Psoas muscle (tissue), 8 donors: ENCODE measurements at places on chromosomes 3 and 15. TPM values are rescaled to one million over a fixed set of nuclear protein-coding genes. Genes with fewer than 3 reads are reported as not detected.

Gene MYO5C
- 2.1 TPM for total RNA-seq

- no peaks in the 10 kb centered on the region for H3K27me3 ChIP-seq
- H3K27ac ChIP-seq, result no peak overlapping the region
- no peaks in the 10 kb centered on the region for H3K4me1 ChIP-seq
- peak; percentile 52 for DNase-seq
- no peaks in the 10 kb centered on the region for H3K36me3 ChIP-seq
- H3K4me3 ChIP-seq, result no peak overlapping the region
These were observed 10.1 kb upstream of the WNT5A start for GRCh38 chr3:55497250-55497649.

GRCh38 chr3:181326637-181327223 lies 337.2 kb upstream of the DNAJC19 start:
- H3K36me3 ChIP-seq, result no peaks in the 10 kb centered on the region
- no peaks in the 10 kb centered on the region for H3K27me3 ChIP-seq

DNA sequence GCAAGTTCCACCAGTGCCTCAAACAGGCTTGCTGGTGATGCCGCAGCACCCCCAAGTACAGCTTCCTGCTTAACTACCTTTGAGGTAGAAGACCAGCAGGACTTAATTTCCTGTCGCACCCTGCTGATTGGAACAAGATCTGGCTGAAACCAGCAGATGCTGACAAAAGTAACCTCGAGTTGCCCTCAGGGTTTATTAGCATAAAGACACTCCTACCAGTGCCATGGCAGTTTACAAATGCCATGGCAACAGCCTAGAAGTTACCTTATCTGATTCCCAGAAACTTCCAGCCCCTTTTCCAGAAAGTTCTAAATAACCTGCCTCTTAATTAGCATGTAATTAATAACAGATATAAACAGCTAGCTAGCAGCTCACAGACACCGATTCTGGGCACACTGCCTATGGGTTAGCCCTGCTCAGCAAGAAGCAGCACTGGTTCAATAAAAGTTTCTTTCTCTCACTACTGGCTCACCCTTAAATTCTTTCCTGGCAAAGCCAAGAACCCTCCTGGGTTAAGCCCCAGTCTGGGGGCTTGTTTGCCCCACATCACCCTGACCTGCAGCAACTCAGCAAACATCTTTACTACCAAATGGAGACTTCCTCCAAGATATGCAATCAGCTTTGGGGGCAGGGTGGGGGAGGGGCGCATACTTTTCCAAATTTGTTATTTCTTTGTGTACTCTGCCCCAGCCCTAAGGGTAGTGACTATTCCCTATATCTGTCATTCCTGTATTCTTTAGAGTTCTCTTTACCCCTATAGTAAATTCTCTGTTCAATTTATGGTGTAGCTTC lies 54.2 kb downstream of the MAP4 start:
- H3K4me3 ChIP-seq, result no peak overlapping the region
- no peak for DNase-seq
- no peaks in the 10 kb centered on the region for H3K27me3 ChIP-seq
- H3K27ac ChIP-seq, result no peak overlapping the region

Gene HGD
- 0.40 TPM for total RNA-seq

GRCh38 chr15:99961011-99961441 lies 227.8 kb upstream of the LYSMD4 start:
- no peak for DNase-seq
- no peaks in the 10 kb centered on the region for H3K4me1 ChIP-seq
- no peaks in the 10 kb centered on the region for H3K36me3 ChIP-seq

- no peaks in the 10 kb centered on the region for H3K27me3 ChIP-seq
- DNase-seq, result no peak
- no peak overlapping the region for H3K27ac ChIP-seq
- no peaks in the 10 kb centered on the region for H3K36me3 ChIP-seq
- H3K4me3 ChIP-seq, result no peak overlapping the region
These were observed 189.6 kb upstream of the MLF1 start for GRCh38 chr3:158381262-158381868.

DNA sequence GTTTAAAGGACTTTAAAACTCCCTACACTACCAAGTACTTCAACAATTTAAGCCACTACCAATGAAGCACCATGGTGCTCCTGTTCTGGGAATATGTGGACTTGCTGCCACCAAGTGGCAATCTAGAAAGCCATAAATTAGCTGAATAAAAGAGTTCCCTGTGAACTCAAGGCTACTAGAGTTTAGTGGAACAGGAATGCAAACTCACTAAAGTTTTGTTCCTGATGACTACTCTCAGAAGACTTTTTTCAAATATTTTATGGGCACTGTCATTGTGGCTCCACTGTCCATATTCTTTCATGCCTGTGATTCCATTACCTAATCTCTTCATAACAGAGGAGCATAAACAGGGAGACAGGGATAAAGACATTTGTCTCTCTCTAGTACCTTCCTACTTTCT lies 63.9 kb downstream of the TMCC1 start:
- peaks cover 57% of the 10 kb centered on the region for H3K4me1 ChIP-seq
- no peaks in the 10 kb centered on the region for H3K36me3 ChIP-seq
- no peak for DNase-seq
- no peak overlapping the region for H3K4me3 ChIP-seq
- H3K27ac ChIP-seq, result peak overlapping the region; percentile 50
- no peaks in the 10 kb centered on the region for H3K27me3 ChIP-seq

- no peaks in the 10 kb centered on the region for H3K27me3 ChIP-seq
- no peaks in the 10 kb centered on the region for H3K4me1 ChIP-seq
- no peak overlapping the region for H3K4me3 ChIP-seq
- no peak for DNase-seq
- no peaks in the 10 kb centered on the region for H3K36me3 ChIP-seq
These were observed 138.0 kb downstream of the STT3B start for GRCh38 chr3:31670722-31671121.

Gene DAZL
- total RNA-seq, result not detected

DNA sequence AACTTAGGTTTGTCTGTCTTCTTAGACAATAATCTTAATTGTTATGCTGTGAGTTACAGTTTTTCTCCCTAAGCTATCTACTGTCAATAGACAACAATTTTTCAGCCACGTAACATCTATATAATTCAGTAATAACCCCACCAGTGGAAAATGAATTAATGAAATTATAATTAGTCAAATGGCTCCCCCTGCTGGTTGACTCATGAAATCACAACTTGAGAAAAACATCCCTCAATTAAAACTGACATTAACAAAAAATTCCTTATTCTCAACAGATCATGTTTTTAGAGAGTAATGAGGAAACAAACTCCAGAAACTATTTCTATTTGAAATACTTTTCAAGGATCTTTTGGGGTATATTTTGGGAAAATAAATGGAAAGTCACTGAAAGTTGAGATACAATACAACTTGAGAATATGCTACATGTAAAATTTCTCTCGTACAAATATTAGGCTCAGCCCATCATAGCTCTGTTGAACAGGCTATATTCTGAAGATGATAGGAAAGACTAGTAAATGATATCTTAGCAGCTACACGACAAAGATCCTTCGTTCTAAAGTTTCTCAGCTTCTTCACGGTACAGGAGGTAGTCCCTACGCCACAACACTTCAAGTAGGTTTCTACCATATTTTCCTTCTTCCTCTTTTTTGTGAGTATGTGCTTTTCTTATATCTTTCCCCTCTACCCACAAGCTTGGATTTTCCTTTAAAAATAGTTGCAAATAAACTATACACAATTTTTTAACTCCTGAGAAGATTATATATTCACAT lies 20.7 kb downstream of the PPP1R2 start:
- DNase-seq, result no peak
- peaks cover 76% of the 10 kb centered on the region for H3K36me3 ChIP-seq
- H3K27me3 ChIP-seq, result no peaks in the 10 kb centered on the region
- peaks cover 9% of the 10 kb centered on the region for H3K4me1 ChIP-seq

GRCh38 chr15:35465783-35466182 lies 80.2 kb downstream of the DPH6 start:
- no peaks in the 10 kb centered on the region for H3K36me3 ChIP-seq
- no peaks in the 10 kb centered on the region for H3K27me3 ChIP-seq
- no peaks in the 10 kb centered on the region for H3K4me1 ChIP-seq
- no peak overlapping the region for H3K27ac ChIP-seq

Gene ECE2
- total RNA-seq, result not detected
